ENCODE measurements at places on chromosomes 2 and 18.

DNA sequence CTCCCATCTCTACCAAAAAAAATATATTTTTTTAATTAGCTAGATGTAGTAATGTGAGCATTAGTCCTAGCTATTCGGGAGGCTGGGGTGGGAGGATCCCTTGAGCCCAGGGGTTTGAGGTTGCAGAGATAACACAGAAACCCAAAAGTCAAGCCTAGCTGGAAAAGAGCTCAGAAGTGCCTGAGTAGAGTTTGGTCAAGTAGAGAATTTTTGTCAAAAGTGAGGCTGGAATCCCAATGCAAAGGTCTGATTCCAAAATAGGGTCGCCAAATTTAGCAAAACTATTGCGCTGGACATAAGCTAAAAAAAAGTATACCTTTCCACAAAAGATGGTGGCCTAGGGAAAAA lies 15.5 kb upstream of the MSH6 start:
- no peak for DNase-seq

DNA sequence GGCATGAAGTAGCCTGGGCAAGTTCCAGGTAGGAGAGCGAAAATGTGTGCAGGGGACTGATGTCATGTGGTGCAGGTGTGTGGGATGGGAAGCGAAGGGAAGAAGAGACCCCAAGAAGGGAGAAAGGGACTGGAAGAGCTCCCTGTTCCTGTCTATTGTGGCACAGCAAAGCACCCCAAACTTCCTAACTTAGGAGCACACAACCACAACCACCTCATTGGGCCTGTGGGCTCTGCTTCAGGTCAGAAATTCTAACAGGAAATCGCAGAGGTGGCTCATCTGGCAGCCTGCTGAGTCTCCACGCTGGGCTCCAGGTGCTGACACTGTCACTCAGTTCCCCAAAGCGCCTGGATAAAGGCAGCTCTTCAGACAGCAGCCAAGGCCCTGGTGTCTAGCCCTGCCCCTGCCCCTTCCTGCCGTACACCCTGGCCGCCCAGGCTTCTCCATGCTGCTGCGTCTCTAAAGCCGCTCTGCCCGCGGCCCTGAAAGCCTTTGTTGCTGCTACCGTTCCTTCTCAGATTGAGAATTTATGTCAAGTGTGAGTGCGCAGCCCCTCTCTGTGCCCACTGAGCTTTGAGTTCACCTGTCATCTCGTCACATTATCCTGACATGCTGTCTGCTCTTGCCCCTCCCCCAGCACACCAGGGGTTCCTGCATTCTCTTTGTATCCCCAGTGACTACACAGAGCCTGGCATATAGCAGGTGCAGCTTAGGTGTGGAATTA lies 140.2 kb upstream of the BCL2L11 start:
- DNase-seq = no peak

DNA sequence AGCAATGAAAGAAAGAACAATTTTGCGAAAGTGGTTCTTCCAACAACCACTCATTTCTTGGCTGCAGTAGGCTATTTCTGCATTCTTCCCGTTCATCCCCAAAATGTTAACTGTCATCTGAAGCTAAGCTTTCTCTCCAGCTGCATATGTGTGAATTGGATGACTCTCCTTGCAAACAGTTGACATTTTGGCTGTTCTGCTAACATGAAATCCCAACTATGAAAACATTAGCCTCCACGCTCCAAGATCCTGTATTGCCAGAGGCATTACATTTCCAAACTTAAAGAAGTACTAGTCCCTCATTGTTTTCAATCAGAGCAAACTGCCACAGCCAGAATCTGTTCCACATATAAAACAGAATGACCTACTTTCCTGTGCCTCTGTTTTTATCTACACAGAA lies 88.5 kb downstream of the TGIF1 start:
- no peak for DNase-seq

GRCh38 chr2:128373451-128374000 lies 54.9 kb upstream of the HS6ST1 start:
- DNase-seq = no peak

DNA sequence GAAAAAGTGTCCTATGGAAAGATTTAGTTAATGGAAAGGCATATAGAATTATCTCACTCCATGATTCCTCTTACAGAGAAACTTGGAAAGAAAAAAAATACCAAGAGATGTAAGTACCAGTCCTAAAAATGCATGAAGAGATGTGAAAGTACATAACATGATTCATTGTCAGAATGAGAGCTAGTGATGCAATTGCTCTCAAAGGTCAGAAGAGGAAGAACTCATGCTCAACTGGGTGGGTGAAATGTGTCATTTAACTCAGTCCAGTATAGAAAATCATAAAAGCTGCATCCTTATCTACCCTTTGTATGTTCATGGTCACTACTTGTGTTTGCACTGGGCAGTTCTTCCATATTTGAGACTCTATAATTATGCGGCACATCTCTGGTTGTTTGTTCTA lies 300.0 kb upstream of the PIK3C3 start:
- DNase-seq = no peak

DNA sequence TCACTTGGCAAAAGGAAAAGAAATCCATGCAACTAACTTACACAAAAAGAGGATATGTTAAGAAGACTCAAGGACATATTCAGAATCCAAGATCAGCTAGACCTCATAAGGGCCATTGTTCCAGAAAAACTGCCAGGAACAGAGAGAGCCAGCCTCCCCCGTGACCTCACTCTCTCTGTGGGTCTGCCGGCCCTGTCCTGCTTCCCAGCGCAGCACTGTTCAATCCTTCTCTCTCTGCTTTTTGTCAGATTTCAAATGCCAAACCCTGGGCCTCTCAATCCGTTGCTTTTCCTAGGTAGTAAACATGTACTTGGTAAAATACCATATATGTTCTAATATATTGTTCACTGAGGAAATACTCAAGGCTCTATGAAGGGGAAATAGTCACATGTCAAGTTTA lies 40.0 kb upstream of the ACKR3 start:
- no peak for DNase-seq

DNA sequence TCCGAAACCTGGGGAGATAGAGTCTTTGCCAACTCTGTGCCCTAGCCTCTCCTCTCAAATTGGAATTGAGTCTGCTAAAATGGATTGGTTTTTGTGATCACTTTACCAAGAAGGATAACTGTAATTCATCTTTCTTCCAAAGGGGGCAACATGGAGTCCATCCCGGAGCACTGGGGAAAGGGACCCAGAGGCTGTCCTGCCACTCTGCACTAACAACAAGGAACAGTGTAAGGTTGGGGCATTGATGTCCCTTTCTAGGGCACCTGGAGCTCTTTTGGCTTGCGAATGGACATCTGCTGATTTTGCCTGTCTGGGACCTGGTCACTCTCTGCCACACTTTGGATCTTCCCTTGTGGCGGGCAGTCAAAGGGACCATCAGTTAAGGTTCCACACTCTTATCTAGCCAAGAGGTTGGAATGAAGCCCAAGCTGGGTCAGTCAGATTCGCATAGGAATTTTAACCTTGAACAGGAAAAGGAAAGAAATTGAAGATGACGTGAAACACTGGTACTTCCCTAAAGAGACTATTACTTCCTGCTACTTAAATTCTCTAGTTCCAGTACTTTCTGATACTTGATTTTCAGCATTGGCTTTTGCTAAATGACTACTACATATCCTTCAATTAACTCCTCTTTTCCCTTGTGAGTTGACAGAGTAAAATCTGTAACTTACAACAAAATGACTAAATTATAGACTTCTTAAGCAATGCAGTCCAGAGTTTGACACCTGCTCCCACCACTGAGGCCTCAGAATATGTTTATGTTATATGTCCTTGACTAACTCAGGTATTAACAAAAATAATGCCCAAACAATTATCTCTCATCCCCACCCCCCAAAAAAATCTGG lies 64.7 kb upstream of the KLF7 start:
- no peak for DNase-seq

All from hypothalamus (tissue), 51 donors.